A673 (cell line): ENCODE measurements at places on chromosomes 2 and 18. TPM values are rescaled to one million over a fixed set of nuclear protein-coding genes. Genes with fewer than 3 reads are reported as not detected.

GRCh38 chr2:177896587-177896986 lies 176.0 kb downstream of the PDE11A start:
- no peak overlapping the region for H3K27ac ChIP-seq
- no peaks in the 10 kb centered on the region for H3K36me3 ChIP-seq
- H3K27me3 ChIP-seq = no peaks in the 10 kb centered on the region

DNA sequence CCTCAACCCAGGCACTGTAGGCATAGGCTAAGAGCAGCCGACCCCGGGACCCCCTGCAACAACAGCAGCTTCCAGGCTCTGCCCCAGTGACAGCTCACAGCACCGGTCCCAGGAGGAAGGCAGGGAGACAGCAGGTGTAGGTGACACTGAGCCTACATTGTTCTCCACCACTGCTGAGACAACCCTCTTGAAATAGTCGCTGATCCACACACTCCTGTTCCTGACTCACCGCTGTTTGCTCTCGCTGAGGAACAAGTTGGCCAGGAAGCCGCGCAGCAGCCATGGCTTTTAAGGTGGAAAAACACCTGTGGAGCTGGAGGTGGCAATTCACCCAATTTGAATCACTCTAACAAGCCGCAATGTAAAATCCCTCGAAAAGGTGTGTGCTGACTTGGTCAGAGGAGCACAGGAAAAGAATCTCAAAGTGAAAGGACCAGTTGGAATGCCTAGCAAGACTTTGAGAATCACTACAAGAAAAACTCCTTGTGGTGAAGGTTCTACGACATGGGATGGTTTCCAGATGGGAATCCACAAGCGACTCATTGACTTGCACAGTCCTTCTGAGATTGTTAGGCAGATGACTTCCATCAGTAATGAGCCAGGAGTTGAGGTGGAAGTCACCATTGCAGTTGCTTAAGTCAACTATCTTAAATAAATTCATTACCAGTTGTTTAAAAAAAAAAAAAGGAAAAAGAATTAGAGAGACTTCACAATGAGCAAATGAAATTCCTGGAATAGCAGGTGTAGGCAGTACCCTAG lies 167.5 kb downstream of the ARL4C start:
- DNase-seq = no peak
- H3K27me3 ChIP-seq = peaks cover 23% of the 10 kb centered on the region
- H3K4me3 ChIP-seq = no peak overlapping the region
- H3K4me1 ChIP-seq = no peaks in the 10 kb centered on the region

SERPINB12 gene
- not detected in 2 replicates for total RNA-seq

DNA sequence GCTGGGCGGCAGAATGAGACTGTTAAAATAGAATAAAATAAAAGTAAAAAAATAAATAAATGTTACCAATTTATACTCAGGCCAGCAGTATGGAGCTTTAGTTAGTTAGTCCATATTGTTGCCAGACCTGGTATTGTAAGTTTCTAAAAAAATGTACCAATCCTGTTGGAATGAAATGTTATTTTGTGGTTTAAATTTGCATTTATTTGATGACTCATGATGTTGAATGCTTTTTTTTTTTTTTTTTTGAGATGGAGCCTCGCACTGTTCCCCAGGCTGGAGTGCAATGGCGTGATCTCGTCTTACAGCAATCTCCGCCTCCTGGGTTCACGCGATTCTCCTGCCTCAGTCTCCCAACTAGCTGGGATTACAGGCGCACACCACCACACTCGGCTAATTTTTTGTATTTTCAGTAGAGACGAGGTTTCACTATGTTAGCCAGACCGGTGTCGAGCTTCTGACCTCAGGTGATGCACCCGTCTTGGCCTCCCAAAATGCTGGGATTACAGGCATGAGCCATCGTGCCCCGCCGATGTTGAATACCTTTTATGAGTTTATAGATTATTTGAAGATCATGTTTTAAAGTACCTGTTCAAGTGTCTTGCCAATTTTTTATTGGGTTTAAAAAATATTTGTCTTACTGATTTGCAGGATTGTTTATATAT lies 5.7 kb upstream of the PTPRN start:
- no peak overlapping the region for H3K4me3 ChIP-seq
- peaks cover 26% of the 10 kb centered on the region for H3K27me3 ChIP-seq
- no peaks in the 10 kb centered on the region for H3K36me3 ChIP-seq

GRCh38 chr18:78980777-78981380 lies 1.3 kb downstream of the SALL3 start:
- peaks cover 92% of the 10 kb centered on the region for H3K27me3 ChIP-seq
- no peaks in the 10 kb centered on the region for H3K36me3 ChIP-seq
- no peak for DNase-seq
- H3K4me1 ChIP-seq = no peaks in the 10 kb centered on the region
- H3K4me3 ChIP-seq = no peak overlapping the region

GRCh38 chr2:45533771-45534170 lies 77.3 kb downstream of the SRBD1 start:
- no peak overlapping the region for H3K27ac ChIP-seq
- no peaks in the 10 kb centered on the region for H3K4me1 ChIP-seq
- DNase-seq = no peak
- H3K4me3 ChIP-seq = no peak overlapping the region
- no peaks in the 10 kb centered on the region for H3K27me3 ChIP-seq
- no peaks in the 10 kb centered on the region for H3K36me3 ChIP-seq

UNC80 gene
- 1.6 and 1.8 TPM in 2 replicates for total RNA-seq

DNA sequence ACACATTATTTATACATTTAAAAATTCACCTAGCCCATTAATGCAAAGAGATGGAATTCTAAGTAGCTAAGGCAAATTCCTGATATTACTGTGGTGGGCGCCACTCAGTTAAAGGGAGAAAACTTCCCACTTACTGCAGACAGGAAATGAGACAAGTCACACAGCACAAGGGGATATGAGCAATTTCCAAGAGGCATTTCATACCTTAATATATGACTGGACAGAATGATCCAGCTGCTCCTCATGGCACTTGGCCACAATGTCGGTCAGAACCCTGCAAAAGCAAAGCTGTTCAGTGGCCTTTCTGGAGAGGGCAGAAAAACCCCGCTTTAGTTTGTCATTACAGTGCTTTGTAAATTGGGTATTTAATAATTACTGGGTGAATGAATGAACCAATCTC lies 121.4 kb upstream of the CCDC195 start:
- no peak overlapping the region for H3K27ac ChIP-seq
- H3K4me3 ChIP-seq = no peak overlapping the region
- no peaks in the 10 kb centered on the region for H3K27me3 ChIP-seq
- H3K36me3 ChIP-seq = no peaks in the 10 kb centered on the region

GRCh38 chr2:96148410-96149217 lies 3.4 kb upstream of the DUSP2 start:
- H3K27ac ChIP-seq = peak overlapping the region; percentile 22
- peak; percentile 77 for DNase-seq
- no peak overlapping the region for H3K4me3 ChIP-seq
- H3K36me3 ChIP-seq = no peaks in the 10 kb centered on the region

- peak; percentile 14 for DNase-seq
- H3K27ac ChIP-seq = no peak overlapping the region
- no peaks in the 10 kb centered on the region for H3K27me3 ChIP-seq
- no peak overlapping the region for H3K4me3 ChIP-seq
- H3K36me3 ChIP-seq = no peaks in the 10 kb centered on the region
Measured at GRCh38 chr2:217220228-217221013, 360.6 kb upstream of the TNP1 start.

DNA sequence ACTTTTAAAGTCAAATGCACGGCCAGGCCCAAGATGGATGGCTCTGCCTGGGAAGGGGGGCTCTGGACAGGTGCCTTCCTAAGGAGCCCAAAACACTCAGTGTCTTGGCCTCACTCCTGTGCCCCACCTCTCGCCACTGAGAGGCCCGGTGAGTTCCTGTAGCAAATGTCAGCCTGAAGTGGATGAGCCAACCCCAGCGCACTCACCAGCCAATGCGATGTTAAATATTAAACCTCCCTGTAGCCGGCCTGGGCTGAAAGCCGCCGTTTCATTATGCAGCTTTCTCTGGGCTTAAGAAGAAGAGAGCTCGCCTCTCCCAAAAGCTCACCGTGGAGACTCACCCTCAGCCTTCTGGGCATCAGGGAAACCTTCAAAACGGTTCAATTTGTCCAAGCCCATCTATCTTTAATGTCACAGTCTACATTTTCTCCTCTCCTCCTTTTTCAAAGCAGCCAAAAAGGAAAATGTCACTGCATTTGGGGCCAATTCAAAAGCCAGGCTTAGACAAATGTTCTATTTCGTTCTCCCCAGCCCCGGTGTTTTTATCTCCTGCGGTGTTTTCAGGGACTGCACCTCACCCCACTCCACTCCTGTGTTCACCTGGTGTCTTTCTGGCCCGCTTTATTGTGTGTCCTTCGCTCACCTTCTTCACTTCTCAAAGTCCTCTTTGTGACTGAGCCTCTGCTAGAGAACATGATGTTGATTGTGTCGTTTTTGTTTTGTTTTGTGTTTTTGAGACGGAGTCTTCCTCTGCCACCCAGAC lies 124.0 kb downstream of the NRP2 start:
- no peak overlapping the region for H3K4me3 ChIP-seq
- no peaks in the 10 kb centered on the region for H3K27me3 ChIP-seq
- no peak for DNase-seq
- H3K27ac ChIP-seq = no peak overlapping the region
- H3K4me1 ChIP-seq = no peaks in the 10 kb centered on the region

DNA sequence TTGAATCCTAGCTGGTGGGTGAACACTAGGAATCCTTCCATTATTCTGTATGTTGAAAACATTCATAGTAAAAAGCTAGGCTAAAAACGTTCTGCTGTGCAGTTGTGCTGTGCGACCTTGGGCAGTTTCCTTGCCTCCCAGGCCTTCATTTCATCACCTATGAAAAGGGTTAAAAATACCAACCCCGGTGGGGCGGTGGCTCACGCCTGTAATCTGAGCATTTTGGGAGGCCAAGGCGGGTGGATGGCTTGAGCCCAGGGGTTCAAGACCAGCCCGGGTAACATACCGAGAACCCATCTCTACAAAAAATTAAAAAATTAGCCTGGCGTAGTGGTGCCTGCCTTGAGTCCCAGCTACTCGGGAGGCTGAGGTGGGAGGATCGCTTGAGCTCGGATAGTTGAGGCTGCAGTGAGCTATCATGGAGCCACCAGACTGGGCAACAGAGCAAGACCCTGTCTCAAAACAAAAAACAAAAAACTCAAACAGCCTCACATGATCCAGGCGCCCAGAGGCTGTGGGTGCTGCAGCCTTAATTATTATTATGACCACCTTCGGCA lies 2.9 kb upstream of the RRM2 start:
- DNase-seq = no peak
- peaks cover 14% of the 10 kb centered on the region for H3K36me3 ChIP-seq
- peak overlapping the region; percentile 88 for H3K4me3 ChIP-seq
- H3K27me3 ChIP-seq = no peaks in the 10 kb centered on the region
- peaks cover 7% of the 10 kb centered on the region for H3K4me1 ChIP-seq

DNA sequence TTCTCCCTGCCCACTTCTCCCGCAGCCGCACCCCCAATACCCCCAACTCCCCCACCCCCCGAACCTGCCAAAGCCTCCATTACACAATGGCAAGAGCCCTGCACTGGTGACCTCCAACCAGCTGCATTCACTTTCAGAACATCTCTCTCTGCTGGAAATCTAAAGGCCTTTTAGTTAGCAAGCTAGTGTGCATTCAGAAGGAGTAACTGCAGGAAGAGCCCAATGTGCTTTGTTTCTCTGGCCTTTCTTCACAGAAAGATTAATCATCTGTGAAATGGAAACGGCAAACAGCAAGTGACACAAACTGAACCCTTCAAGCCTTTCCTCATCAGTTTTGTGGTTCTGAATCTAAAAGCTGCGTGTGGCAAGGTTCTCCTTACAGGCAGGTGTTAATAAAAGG lies 124.2 kb downstream of the OLA1 start:
- peaks cover 2% of the 10 kb centered on the region for H3K36me3 ChIP-seq
- peak; percentile 13 for DNase-seq
- H3K4me3 ChIP-seq = no peak overlapping the region
- peaks cover 37% of the 10 kb centered on the region for H3K4me1 ChIP-seq

GRCh38 chr2:168667156-168667555 lies 135.3 kb upstream of the NOSTRIN start:
- no peaks in the 10 kb centered on the region for H3K27me3 ChIP-seq
- no peak for DNase-seq
- no peaks in the 10 kb centered on the region for H3K4me1 ChIP-seq
- no peak overlapping the region for H3K4me3 ChIP-seq
- no peak overlapping the region for H3K27ac ChIP-seq
- H3K36me3 ChIP-seq = no peaks in the 10 kb centered on the region

DNA sequence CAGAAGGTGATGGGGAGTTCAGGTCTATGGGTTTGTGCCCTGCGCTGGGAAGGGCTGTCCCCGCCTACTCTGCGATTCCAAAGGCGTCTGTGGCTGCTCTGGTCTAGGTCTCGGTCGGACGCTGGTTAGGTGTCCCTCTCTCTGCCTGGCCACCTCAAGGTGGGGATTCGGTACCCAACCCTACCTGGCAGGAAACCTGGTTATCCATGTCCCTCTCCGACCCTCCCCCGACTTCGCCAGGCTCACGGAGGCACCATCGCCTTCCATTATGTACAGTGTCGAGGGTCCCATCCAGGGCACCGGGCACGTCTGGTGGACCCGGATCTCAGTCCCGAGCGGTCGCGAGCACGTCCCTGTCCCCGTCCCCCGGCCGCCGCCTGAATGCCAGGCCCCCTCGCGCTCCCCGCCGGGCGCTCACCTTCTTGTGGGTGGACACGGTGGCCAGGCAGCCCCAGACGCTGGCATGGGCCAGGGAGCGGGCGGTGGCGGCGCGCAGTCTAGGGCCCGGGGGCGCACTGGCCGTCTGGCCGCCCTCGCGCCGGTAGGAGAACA lies 628 bp downstream of the CREG2 start:
- DNase-seq = no peak
- peaks cover 59% of the 10 kb centered on the region for H3K27me3 ChIP-seq
- no peak overlapping the region for H3K27ac ChIP-seq
- H3K4me3 ChIP-seq = peak overlapping the region; percentile 46
- H3K36me3 ChIP-seq = no peaks in the 10 kb centered on the region

DNA sequence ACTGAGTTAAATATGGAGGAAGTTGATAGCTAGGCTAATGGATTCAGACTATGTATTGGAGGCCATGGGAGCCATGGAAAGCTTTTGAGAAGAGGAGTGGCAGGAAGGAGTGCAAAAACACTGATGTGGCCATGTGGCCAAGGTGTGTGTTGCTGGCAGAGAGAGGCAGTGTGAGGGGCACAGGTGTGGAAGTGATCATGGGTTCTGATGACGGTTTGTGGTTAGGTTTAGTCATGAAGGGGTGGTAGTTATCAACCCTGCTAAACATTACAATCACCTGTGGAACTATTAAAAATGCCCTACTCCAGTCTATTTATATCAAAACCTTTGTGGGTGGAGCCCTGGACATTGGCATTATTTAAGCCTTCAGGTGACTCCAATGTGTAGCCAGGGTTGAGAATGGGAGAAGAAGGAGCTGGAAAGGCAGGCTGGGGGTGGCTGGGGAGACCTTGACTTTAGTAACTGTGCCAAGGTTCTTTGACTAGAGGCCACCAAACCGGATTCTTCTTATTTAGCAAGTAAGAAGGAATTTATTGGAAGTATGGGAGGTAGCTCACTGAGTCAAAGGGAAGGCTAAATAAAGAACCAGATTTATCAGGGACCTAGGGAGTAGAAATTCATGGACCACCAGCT lies 13.5 kb downstream of the GPR39 start:
- no peaks in the 10 kb centered on the region for H3K4me1 ChIP-seq
- no peak overlapping the region for H3K27ac ChIP-seq
- DNase-seq = no peak

- H3K27ac ChIP-seq = no peak overlapping the region
- H3K4me1 ChIP-seq = no peaks in the 10 kb centered on the region
- H3K36me3 ChIP-seq = no peaks in the 10 kb centered on the region
- H3K27me3 ChIP-seq = no peaks in the 10 kb centered on the region
- H3K4me3 ChIP-seq = no peak overlapping the region
Measured at GRCh38 chr18:41353777-41354528, 601.1 kb upstream of the PIK3C3 start.
